ENCODE measurements at places on chromosomes 5 and 9.

- H3K27me3 ChIP-seq, result no peaks in the 10 kb centered on the region
- no peaks in the 10 kb centered on the region for H3K36me3 ChIP-seq
- H3K4me3 ChIP-seq, result no peak overlapping the region
- DNase-seq, result no peak
Measured at GRCh38 chr5:128613128-128613527, 75.1 kb upstream of the FBN2 start.

GRCh38 chr5:142779163-142779840 lies 9.1 kb downstream of the ARHGAP26 start:
- no peak overlapping the region for H3K27ac ChIP-seq
- no peaks in the 10 kb centered on the region for H3K27me3 ChIP-seq
- peak; percentile 53 for DNase-seq

DNA sequence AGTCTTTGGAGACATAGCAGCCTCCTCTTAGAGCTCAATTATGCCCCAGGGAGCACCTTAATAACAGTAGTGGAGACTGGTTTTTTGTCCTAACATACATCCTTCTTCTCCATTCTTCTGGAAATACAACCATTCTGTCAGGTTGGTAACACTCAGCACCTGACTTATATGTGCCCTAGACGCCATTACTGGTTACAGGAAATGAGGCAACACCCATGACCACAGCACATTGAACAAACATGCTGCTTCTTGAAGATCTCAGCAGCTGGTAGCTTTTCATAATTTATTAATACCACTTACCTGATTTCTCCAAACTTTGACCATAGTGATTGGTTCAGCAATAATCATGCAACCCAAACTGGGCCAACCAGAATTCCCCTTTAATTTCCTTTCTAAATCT lies 25.1 kb upstream of the TRPM3 start:
- H3K4me1 ChIP-seq, result no peaks in the 10 kb centered on the region
- no peak overlapping the region for H3K4me3 ChIP-seq
- no peak for DNase-seq
- H3K27ac ChIP-seq, result no peak overlapping the region
- H3K36me3 ChIP-seq, result no peaks in the 10 kb centered on the region
- no peaks in the 10 kb centered on the region for H3K27me3 ChIP-seq

- H3K4me1 ChIP-seq, result no peaks in the 10 kb centered on the region
- no peaks in the 10 kb centered on the region for H3K27me3 ChIP-seq
- H3K36me3 ChIP-seq, result no peaks in the 10 kb centered on the region
- no peak overlapping the region for H3K27ac ChIP-seq
- no peak for DNase-seq
Measured at GRCh38 chr9:5869315-5870019, 21.2 kb upstream of the MLANA start.

Measured in fibroblast of lung (primary cell).